Stimulated activated CD4-positive, alpha-beta T cell treated with anti-CD3 and anti-CD28 coated beads, Interleukin-1b, Interleukin-23, amount 100 ng/mL, for 1 hour (primary cell): ENCODE measurements at places on chromosomes 5 and 9.

DNA sequence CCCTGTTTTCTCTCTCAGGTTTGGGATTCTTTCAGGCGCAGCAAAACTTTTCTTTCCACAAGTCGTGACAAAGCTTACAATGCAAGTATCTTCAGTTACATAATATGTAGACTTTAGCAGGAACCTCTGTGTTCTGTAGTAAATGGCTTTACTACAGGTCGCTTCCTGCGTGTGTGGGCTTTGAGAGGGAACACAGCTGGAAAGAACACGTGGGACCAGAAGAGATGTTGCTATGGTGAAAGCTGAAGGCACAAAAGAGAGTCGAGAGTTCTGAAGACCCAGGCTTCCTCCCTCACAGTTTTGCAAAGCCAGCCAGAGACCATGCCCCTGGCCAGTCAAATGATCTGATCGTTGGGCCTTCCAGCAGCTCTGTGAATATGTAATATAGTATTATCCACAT lies 4.0 kb downstream of the ANKRD55 start:
- no peak for DNase-seq

DNA sequence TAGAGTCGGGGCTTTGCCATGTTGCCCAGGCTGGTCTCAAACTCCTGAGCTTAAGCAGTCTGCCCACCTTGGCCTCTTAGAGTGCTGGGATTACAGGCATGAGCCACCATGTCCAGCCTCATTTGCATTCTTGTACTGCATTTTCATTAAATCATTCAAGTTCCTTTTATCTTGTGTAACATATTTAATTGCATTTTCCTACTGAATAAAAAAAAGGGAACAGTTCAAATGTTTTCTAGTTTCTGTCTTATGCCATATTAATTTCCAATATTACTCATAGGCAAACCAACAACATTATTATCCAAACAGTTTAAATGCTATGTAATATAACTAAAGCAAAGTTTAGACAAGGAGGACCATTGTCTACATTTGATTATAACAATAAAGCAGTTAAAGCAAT lies 6.1 kb downstream of the SLC31A1 start:
- DNase-seq, result no peak

GRCh38 chr9:134265078-134265477 lies 61.2 kb upstream of the RXRA start:
- DNase-seq, result no peak

DNA sequence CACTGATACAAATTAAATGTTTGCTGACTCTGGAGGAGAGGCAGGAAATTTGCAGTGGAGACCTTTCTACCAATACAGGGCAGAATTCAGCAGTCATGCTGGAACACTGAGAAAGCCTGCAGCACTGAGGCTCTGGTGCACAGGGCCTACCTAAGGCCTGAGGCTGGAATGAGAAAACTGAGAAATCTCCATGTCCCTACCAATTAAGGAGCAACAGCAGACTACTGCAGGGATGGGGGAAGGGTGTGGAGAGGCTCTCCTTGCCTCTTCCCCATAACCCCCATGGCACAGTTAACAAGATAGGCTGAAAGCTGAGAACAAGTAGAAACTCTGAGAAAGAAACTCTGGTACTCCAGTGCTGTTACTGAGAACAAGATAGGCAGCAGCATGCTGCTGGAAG lies 10.5 kb downstream of the FBXO4 start:
- DNase-seq, result no peak

GRCh38 chr5:164504141-164504772 lies 998.8 kb downstream of the MAT2B start:
- DNase-seq, result no peak

- DNase-seq, result no peak
Observed at GRCh38 chr5:156330141-156330870, 3.3 kb downstream of the SGCD start.

DNA sequence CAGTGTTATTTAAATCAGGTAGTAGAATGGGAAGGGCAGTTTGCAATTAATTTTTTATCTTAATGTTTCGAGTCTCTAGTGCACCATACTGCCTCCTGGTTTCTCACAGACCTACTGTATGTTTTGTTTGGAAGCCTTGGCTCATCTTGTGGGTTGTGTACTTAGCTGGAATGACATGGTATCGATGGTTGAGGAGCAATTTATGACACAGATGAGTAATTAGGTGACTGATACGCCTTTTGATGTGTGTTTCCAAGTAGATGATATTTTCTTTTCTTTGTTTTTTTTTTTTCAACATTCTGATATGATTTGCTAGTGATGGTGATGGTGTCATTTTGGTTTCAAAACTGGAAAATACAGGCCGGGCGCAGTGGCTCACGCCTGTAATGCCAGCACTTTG lies 16.1 kb downstream of the BASP1 start:
- no peak for DNase-seq

GRCh38 chr5:5612096-5612495 lies 189.6 kb downstream of the ICE1 start:
- DNase-seq, result no peak

DNA sequence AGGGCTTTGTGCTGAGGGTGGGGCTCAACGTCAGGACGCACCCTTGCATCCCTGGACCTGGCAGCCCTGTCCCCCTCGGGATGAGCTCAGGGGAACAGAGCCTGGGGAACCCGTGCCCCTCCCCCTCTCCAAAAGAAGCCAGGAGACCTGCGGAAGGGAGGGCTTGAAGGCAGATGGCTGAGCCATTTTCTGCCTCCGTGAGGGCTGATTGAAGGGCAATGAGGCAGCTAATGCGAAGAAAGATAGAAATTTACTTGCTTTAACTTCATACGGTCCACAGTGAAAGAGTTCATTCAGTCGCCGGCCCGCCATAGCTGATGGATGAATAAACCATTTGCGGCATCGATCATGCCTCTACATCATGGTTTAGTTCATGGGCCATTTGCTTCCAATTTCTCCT lies 28.8 kb downstream of the ASS1 start:
- DNase-seq, result no peak

DNA sequence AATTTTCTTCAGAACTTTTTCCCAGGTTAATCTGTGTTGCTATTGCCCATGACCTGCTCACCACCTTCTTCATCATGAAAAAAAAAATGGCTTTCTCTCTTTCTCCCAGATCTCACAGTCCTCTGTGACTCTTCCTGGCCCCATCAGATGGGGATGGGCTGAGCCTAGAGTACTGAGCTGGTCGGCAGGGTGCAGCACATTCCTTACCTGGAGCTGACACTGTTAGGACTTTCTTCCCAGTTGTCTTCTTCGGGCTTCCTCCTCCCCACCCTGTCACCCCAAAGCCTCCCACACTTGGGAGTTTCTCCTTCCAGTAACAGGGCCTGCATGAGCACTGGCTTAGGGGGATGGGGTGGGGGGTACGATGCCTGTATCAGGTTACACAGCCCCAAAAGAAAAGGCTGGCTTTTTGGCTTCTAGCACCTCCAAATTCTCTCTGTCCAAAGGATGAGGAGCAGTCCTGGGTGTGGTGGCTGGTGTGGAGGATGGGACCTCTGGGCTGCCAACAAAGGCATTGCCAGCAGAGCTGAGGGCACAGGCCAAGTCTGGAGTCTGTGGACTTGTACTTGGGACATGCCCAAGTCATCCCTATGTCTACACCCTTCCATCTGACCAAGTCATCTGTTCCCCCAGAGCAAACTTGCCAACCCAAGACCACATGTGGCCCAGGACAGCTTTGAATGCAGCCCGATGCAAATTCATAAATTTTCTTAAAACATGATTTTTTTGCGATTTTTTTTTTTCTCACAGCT lies 68.0 kb upstream of the HSPA9 start:
- no peak for DNase-seq

- no peak for DNase-seq
Observed at GRCh38 chr5:141778206-141778605, 96.2 kb upstream of the ARAP3 start.

- DNase-seq, result no peak
Observed at GRCh38 chr9:101326501-101326900, 58.3 kb downstream of the BAAT start.

DNA sequence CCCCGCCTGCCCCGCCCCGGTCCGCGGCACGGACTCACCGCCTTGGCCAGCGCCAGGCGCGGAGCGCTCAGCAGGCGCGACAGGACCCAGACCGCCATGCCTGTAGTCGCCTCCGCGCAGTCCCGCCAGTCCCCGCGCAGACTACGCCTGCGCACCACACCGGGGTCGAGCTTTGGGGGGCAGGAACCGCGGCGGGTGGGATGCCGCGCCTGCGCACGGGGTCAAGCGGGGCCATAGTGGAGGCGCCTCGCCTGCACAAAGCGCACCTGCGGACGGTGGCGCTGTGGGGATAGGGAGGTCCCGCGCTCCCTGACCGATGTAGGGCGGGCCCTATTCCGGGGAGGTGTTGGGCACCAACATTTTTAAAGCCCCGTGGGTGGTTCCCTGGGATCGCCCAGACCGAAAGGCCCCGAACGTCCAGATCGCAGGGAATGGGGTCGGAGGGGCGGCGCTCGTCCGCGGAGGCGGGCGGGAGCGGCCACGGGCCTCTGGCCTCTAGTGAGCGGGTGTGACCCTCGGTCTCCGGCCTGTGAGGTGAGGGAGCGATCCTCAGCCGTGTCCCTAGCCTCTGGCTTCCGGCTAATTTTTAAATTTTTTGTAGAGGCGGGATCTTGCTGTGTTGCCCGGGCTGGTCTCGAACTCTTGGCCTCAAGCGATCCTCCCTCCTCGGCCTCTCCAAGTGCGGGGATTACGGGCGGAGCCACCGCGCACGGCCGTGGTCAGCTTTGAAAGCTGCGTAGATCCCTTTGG lies 70.8 kb upstream of the LPCAT1 start:
- peak; percentile 24 for DNase-seq

DNA sequence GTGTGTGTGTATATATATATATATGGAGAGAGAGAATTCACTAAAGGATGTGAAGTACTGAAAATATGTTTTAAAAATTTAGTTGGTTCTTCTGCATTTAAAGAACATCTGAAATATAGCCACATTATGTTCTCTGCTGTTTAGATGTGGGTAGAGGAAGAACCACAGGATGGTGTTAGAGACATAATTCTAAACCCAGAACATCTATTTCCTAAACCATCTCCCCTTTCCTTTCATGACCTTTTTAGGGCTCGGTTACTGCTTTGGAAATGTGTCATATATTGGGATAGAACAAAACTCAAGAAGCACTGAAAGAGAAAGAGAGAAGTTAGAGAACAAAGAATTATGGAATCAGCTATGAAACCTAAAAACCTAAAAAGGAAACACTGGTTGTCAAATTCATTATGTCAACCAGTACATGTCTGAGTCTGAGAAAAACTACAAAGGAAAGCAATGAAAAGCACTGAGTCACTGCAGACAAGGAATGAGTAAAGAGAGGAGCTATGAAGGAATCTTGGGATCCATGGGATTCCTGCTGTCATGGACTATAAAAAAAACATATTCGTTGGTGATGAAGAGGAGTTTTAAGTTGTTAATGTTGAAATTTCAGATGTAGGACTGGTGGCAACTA lies 28.4 kb downstream of the SLC12A2 start:
- no peak for DNase-seq

DNA sequence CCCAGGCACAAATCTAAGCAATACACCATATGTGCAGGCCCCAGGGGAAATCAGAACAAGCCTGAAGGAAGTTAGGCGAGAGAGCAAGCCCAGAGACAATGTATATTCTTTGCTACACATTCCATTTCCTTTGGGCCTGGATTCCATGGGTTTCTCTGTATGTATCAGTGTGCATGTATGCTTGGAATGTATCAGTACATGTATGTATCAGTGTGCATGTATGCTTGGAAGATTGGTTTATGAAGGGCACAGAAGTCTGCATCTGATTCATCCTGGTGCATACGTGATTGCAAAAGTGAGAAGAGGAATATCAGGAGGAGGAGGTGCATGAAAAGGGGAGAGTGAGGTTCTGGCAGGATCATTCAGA lies 232.6 kb upstream of the ANKRD55 start:
- DNase-seq, result no peak

DNA sequence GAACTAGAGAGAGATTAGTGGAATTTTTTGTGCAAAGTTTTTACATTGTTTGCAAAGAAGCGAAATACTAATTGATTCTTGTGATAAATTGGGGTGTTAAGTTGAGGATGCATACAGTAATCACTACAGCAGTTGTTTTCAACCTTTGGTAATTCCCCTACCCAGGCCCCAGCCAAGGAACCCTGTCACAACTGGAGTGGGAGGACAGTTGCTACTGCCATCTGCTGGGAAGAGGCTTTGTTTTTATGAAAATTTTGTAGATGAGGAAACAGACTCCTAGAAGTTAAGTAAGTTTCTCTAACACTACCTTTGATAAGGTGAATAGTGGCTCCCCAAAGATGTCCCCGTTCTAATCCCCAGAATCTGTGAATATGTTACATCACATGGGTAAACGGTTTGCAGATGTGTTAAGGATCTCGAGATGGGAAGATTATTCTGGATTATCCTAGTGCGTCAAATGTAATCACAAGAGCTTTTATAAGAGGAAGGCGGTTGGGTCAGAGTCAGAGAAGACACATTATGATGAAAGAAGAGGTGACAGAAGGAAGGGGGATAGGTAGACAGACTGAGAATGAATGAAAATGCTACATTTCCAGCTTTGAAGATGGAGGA lies 34.0 kb upstream of the PPP1R2B start:
- no peak for DNase-seq

- no peak for DNase-seq
Observed at GRCh38 chr9:33946779-33947535, 101.7 kb downstream of the UBAP2 start.

DNA sequence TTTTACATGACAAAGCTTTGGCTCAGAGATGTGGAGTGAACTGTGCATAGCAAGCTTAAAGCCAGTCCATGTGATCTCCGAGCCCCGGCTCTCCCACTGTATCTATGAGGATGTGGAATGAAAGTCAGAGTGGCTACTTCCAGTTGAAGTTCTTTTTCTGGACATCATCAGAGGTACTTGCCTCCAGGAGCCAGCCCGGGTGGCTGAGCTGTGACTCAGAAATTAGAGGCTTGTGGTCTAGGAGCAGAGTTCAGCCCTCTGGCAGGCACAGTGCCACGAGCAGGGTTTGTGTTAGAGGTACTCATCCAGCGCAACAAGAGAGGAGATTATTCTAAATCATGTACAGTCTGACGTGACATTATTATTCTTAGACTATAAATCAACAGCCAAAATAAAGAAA lies 322.5 kb downstream of the CDK5RAP2 start:
- DNase-seq, result no peak

DNA sequence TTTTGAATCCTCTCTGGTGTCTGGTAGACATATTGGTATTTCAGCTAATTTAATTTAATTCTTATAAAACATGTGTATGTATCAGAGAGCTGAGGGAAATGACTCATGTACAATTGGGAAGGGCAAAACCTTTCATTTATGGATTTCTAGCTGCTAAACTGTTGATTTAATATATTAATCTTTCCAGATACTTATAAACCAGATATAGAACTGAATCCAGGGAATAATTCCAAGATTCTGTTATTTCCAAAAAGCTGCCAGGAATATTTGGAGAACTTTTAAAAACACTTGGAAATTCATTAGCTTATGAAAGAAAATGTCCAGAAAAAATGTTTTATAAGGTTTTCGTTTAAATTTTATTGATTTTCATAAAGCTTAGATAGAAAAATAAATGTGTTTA lies 295.5 kb downstream of the YTHDC2 start:
- DNase-seq, result no peak

GRCh38 chr5:91366551-91366950 lies 16.6 kb downstream of the ARRDC3 start:
- no peak for DNase-seq

GRCh38 chr5:62182802-62183201 lies 123.2 kb upstream of the KIF2A start:
- no peak for DNase-seq

- DNase-seq, result no peak
Observed at GRCh38 chr9:127716412-127716811, 533 bp downstream of the TTC16 start.
